ENCODE measurements at places on chromosomes 11 and 22.

GRCh38 chr11:66687831-66688281, 10.2 kb upstream of the RBM4B start:
- no peak for DNase-seq

- no peak for DNase-seq
Observed at GRCh38 chr11:79237091-79237490, 203.7 kb downstream of the TENM4 start.

DNA sequence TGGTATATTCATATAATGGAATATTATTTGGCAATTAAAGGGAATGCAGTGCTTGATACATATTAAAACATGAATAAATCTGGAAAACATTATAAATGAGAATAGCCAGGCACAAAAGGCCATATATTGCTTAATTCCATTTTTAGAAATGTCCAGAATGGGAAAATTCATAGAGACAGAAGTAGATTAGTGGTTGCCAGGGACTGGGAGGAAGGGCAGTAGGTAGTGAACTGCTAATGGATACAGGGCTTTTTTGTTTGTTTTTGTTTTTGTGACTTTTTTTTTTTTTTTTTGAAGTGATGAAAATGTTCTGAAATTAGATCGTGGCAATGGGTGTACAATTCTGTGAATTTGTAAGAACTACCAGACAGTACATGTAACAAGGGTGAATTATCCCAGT, 86.1 kb downstream of the YAP1 start:
- no peak for DNase-seq

DNA sequence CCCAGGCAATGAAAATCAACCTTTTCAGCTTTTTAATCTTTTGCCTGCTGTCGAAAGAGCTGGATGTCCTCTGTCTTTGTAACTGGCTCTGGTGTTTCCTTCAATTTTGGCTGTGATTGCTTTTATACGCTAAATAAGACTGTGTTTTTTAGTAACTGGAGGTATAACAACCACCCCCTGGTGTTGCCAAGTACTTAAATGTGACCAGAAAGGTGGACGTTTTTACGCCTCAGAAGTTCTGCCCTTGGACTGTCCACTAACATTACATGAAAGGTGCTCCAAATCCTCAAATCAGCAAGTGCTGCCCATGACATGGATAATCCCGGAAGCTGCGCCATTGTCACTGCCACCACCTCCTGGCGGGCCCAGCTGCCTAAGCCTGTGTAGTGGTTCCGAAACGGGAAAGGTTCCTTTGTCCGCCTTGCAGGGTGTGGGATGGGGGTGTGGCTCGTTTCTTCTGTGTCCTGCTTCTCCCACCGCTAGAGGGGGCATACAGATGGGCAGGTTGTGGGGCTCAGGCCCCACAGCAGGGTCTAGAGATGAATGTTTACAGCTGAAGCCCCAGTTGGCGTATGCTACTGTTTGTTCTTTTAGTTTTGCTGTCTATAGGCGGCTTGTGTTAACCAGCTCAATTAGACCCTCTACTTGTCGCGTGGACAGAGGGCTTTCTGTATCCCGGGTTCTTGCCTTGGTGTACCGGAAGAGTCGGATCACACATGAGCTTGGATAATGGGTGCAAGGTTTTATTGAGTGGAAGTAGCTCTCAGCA, 82.2 kb upstream of the SEPTIN5 start:
- no peak for DNase-seq

- DNase-seq = no peak
Observed at GRCh38 chr11:126137136-126137535, 74.3 kb downstream of the RPUSD4 start.

DNA sequence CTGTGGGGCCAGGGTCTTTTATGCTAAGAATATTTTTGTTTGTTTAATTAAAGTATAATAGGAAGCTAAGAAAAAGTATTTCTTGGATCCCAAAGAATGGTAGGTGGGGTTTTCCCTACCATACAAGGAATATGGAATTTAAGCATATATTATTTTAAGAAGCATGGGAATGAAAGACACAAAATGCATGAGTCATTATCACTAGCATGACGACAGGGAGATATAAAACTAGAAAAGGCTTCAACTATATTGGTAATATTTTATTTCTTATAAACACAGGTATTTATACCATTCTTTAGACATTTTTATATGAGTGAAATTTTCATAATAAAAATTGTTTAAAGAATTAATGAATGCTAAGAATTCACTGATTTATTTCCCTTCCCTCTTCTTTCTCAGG, 39.3 kb upstream of the SOX6 start:
- no peak for DNase-seq

DNA sequence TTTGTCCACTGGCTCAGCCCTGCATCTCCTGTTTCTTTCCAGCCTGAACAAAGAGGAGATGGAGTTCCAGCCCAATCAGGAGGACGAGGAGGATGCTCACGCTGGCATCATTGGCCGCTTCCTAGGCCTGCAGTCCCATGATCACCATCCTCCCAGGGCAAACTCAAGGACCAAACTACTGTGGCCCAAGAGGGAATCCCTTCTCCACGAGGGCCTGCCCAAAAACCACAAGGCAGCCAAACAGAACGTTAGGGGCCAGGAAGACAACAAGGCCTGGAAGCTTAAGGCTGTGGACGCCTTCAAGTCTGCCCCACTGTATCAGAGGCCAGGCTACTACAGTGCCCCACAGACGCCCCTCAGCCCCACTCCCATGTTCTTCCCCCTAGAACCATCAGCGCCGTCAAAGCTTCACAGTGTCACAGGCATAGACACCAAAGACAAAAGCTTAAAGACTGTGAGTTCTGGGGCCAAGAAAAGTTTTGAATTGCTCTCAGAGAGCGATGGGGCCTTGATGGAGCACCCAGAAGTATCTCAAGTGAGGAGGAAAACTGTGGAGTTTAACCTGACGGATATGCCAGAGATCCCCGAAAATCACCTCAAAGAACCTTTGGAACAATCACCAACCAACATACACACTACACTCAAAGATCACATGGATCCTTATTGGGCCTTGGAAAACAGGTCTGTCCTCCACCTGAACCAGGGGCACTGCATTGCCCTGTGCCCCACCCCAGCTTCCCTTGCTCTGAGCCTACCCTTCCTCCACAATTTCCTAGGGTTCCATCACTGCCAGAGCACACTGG, 5.0 kb downstream of the FTH1 start:
- DNase-seq = no peak

- no peak for DNase-seq
Observed at GRCh38 chr11:1516273-1517067, 29.9 kb upstream of the MOB2 start.

DNA sequence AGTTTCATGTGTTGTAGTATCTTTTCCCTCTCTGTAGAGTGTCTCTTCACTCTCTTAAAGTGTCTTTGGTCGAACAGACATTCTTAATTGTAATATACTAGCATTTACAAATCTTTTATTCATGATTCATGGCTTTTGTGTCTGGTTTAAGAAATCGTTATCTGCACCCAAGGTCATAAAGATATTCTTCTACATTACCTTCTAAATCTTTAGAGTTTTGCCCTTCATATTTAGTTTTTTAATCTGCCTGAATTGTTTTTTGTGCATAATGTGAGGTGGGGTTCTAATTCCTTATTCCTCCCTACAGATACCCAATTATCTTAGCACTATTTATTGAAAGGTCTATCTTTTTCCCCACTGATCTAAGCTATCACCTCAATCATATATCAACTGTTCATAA, 9.0 kb upstream of the NNMT start:
- DNase-seq = no peak

DNA sequence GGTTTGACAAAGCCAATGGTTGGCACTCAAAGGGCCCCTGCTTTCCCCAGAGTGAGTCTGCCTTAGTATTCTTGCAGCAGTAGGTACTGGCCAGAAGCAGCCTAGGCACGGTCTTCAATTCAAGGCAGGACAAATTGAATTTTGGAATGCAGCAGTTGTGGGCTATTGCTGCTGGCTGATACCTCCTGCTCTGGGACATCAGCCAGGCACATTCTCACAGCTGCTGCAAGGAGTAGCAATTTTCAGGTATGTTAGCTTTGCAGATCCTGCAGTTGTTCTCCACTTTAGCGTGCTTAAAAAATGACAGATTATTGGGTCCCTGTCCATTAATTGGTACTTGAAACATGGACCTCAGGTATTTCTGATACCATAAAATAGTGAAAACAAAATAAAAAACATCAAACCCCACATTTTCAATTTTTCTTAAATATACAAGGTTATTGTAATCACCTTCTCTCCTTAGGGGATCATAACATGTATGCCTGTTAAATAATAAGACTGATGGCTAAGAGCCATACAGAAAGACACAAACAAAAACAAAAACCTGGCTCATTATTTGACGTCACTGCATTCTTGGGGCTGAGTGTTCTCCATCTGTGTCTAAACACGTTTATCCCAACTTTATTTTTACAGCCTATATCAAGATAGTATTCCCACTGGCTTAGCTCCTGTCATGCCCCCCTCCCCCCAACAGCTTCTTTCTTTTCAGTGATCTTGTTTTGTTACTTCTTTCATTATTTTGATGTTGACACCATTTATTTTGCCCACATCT, 85.1 kb upstream of the CARD18 start:
- no peak for DNase-seq

DNA sequence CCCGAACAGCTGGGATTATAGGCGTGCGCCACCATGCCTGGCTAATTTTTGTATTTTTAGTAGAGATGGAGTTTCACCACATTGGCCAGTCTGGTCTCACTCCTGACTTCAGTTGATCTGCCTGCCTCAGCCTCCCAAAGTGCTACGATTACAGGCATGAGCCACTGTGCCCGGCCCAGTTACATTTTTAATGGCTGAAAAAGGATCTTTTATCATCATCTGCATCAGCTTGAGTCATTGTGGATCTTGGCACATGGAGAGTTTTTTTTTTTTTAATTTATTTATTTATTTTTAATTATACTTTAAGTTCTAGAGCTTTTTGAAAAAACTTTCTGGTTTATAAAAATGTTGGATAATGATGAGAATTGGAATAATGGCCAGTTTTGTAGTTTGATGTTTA, 8.6 kb downstream of the IGHMBP2 start:
- DNase-seq = no peak

DNA sequence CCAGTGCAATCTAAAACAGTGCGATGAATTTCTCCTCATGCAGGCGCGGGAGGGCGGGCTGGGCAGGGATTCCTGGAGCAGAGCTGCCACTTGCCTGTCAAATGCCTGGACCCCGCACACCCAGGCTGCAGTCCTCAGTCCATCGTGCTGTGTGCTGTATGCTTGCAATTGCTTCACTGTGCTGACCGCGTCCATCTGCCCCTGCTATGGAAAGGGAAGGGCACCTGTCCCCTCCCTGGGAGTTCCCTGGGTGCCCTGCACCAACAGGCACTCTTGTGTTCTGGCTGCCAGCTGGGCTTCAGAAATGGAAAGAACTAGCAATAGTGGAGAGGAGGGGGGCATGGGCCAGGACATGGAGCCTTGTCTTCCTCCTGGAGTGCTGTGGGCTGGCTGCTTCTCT, 185.4 kb upstream of the B3GAT1 start:
- no peak for DNase-seq

DNA sequence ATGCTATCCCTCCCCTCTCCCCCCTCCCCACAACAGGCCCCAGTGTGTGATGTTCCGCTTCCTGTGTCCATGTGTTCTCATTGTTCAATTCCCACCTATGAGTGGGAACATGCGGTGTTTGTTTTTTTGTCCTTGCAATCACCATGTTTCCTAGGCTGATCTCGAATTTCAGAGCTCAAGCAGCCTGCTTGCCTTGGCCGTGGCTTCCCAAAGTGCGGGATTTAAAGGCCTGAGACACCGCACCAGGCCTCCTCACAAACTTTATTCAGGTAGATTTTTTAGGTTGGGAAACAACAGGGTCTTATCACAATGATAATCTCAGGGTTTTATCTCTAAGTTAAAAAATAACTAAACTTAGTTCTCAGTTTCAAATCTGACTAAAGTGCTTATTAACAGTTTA, 125.4 kb downstream of the LUZP2 start:
- DNase-seq = no peak

- no peak for DNase-seq
Observed at GRCh38 chr11:11545285-11546275, 76.2 kb downstream of the GALNT18 start.

GRCh38 chr11:37812281-37812880, 1214.3 kb upstream of the RAG2 start:
- DNase-seq = no peak

DNA sequence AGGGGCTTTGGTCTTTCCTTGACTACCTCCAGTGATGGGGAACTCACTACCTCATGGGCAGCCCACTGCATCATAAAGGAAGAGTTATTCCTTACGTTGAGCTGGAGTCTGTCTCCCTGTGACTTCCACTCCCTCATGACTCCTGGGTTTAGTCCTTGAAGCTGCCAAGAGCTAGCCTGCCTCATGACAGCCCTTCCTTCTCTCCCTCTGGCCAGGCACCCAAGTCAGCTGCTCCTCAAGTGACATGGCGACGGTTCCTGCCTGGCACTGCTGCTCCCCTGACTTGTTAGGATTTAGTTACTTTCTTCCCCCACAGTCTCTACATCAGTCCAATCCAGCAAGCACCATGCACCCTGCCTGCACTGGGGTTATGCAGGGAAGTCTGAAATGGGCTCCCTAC, 196.1 kb upstream of the TBCEL start:
- no peak for DNase-seq

Measured in NCI-H1417 treated with DMSO at 0.1 percent for 48 hours (cell line).